Stimulated activated CD8-positive, alpha-beta memory T cell treated with anti-CD3 and anti-CD28 coated beads, Interleukin-7, amount 100 ng/mL, for 4 hours (primary cell): ENCODE measurements at places on chromosomes 1 and 21.

DNA sequence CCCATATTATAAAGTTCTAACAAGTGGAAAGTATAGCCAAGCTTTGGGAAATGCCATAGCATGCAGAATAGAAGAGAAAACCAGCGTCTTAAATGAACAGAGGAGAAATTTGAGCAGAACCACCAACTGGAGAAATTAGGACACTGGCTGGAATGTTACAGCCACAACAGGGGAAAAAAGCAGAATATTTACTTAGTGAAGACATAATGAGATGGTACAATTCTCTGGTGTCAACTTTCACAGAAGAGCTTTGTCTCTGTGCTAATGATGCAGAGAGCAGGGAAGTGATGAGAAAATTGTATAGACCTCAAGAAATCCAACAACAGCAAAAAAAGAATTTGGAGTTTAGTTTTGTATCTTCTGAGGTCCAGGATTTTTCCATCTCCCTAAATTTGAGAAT is 249.7 kb downstream of the KIF26B start:
- DNase-seq, result no peak

DNA sequence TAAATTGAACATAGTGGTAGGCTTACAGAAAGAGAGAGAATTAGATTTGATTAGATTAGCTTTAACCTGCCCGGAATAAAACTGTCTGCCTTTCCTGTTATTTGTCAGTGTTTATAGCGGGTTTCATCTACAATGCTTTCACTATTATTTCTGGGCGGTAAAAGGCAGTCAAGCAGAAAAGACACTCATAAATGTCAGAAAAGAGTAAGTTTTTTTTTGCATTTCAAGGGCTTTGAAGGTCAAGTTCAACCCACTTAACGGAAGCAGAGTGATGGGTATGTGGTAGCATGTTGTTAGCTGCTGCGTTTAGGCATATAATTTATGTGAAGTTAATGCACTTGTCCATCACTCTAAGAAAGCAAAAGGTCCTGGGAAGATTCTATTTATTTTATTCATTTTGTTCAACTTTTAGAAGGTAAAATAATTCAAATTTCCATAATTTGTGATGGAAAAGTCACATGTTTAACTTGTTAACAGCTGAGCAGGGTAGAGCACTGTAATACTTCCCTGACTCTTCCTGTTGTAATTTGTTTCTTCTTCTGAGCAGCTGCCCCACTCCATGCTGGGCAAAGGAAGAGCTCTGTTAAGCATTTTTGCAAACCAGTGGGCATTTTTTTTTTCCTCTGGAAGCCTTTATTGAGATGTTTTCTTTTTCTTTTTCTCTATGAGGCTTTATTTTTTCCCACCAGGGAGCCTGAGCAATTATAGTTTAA is 220.1 kb downstream of the ST6GALNAC3 start:
- no peak for DNase-seq

DNA sequence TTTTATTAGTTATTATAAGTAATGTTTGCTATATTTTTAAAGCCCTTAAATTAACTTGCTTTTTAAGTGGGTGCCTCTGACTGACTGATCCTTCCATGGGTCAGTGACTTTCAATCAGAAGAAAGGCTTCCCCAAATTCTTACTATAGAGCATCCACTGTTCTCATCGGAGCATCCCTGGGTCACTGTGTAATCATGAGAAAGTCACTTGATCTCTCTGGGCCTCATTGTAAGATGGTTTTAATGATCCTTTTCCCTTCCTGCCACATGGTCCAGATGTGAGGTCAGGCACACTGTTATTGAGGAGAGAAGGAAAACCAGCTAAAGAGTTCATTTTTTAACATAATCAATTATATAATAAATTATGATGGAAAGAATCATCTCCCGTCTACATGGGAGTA is 11.0 kb upstream of the NBL1 start:
- no peak for DNase-seq

- DNase-seq, result no peak
Observed at GRCh38 chr1:168396940-168397684, 116.4 kb downstream of the TBX19 start.

DNA sequence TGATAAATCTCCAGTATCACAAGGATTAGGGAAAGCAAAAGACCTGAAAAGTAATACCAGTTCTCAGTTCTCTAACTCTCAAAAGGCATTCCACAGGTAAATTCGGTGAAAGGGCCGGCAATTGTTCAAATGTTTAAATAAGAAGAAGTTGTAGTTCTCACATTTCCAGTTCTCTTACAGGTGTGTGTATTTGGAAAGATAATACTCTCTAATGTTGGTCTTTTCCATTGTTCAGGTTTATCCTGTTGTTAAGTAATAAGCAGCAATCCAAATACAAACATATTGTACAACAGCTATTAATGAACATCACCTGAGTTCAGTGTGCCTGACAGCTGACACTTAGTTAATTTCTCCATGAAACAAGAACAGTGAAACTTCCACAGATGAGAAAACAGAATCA is 13.2 kb upstream of the PRKAB2 start:
- DNase-seq, result no peak

DNA sequence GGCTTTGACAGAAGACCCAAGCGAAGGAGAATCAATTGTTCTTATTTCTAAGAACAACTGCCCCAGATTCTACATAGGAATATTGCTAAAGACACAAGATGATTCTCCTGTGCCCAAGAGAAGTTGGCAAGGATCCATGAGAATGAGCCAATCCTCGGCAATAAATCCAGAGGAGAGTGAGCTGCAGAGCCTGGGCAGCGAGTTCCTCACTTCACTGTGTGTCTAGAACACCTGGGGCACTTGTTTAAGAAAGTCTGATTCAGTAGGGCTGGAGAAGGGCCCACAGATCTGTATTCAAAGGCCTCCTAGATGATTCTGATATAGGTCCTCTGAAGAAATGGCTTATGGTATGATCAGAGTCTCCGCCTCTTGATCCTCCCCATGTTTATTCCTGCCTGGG is 31.8 kb downstream of the GADD45A start:
- no peak for DNase-seq

DNA sequence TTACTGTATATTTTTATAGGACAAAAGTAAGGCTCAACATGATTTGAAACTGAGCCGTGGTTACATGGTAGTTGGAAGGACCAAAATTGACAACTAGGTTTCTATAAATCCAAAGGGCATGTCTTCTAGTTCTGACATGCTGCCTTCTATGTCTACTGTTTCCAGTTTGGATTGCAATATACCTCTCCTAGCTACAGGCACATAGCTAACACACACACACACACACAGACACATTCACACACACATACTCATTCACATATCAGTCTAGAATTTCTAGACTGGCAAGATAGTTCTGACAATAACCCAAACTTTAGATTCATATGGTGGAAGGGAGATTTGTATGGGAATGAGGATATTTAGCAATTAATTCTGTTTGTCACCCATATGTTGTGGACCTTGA is 544.8 kb upstream of the CAMK1G start:
- DNase-seq, result no peak

GRCh38 chr1:39205781-39206464 is 1.4 kb downstream of the MACF1 start:
- no peak for DNase-seq

- DNase-seq, result no peak
Observed at GRCh38 chr1:182707122-182707521, 22.7 kb upstream of the RGS8 start.

DNA sequence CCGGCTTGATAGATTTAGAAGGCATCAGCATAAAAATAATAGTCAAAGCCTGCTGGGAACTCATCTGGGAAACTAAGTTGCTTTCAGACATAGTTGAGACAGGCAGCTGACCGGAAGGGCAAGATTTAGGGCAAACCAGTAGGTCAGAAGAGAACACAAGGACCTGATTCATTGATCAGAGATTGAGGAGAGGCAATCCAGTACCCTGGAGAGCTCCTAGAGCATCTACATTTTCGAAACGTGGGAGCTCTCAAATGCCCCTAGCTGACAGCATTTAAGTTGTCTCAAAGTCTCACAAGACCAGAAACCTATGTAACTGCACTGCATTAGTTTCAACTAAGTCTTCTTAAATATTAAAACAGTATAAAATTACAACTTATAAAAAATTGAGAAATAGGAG is 22.9 kb upstream of the MTF2 start:
- DNase-seq, result no peak

DNA sequence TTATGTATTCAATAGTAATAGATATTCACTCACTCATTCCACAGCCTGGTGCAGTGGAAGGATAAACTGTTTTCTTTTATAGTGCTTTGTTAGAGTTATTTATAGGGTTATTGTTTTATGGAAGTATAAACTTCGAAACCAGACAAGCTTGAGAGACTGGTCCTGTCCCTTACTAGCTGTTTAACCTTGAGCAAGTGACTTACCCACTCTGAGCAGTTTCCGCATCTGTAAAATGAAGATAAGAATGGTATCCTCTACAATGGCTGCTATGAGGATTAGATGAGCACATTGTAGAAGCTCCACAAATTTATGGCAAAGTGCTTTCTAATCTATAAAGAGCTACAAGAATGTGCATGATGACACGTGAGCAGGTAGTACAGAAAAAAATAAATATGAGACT is 30.8 kb upstream of the EPS15 start:
- no peak for DNase-seq

GRCh38 chr1:9253004-9253403 is 18.4 kb downstream of the H6PD start:
- DNase-seq, result no peak

GRCh38 chr1:89739013-89739843 is 81.6 kb upstream of the LRRC8D start:
- DNase-seq, result peak; percentile 40

DNA sequence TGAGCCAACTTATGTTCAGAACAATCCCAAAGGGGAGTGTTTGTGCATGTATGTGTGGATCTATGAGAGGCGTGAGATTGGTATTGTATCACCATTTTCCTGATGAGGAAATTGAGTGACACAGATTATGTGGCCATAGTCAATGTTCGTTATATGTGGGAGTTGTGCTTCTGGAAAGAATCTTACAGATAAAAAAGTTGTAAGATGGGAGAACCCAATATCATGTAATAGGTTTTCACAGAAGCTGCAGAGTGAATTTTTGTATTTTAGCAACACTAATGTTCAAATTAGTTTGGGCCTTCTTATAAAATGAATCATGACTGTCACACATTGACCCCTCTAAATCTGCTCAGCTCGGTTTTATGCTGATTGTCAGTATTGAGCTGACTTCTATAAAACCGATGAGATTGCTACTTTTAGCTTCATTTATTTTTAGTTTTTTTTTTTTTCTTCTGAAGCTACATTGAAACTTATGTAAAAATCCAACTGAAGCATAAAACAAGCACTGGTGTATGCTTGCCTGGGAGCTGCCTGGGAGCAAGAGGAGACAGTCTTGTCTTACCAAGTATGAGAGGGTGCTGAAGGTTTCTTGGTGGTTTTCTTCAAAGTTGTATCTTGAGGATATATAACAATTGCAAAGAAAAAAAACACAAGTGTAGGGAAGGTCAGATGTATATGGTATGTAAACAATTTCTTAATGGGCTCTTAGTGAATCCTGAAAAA is 4.1 kb downstream of the RWDD3 start:
- DNase-seq, result no peak

- no peak for DNase-seq
Observed at GRCh38 chr21:41928621-41929220, 25.1 kb downstream of the C2CD2 start.

DNA sequence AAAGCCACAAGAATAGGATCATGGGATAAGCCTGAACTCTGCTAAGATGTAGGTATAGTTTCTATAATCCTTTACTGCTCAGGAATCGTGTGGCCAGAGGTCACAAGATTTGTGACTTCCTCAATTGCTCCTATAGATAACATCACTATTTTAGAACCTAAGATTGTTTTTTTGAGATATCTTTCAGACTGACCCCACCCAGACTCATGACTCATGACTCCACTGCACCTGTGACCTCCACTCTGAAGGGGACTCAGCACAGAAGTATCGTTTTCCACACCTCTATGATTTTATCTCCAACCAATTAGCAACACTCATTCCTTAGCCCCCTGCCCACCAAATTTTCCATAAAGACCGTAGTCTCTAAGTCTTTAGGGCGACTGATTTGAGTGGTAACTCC is 124.5 kb upstream of the KCNK1 start:
- no peak for DNase-seq

GRCh38 chr1:188062456-188062855 is 1233.7 kb downstream of the PLA2G4A start:
- DNase-seq, result no peak

GRCh38 chr1:198929111-198929604 is 290.3 kb downstream of the PTPRC start:
- DNase-seq, result no peak

GRCh38 chr1:198326915-198327314 is 170.1 kb downstream of the NEK7 start:
- DNase-seq, result no peak

DNA sequence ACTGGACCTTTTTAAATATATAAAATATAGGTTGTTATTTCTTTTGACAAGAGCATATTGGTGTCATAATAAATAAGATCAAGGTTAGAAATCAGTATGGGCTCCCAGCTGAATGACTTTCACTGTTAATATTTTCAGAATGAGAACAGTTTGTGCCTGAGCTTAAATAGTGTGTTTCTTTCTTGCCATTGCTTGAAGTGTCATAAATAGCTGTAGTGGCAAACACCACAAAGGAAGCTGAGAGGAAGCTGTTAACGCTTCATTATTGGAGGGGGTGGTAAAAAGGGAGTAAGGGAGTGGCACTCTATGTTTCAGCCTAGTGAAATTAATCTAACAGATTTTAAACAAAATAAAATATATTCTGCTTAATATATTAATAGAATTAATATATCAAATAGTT is 1089.8 kb upstream of the NCAM2 start:
- no peak for DNase-seq

- no peak for DNase-seq
Observed at GRCh38 chr1:201354151-201354900, 23.2 kb downstream of the TNNT2 start.

DNA sequence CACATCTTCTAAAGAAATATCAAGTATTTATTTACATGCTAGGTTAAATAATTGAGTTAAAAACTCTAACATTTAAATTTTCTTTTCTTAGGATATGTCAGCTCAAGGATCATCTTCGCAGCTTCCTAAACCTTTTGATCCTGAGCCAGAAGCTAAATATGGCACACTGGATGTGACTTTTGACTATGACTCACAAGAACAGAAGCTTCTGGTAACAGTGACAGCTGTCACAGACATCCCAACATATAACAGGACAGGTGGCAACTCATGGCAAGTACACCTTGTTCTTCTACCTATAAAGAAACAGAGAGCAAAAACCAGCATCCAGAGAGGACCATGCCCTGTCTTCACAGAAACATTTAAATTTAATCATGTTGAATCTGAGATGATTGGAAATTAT is 132.7 kb upstream of the SERTAD4 start:
- no peak for DNase-seq

- DNase-seq, result no peak
Observed at GRCh38 chr1:143625886-143626285, 345.9 kb downstream of the FAM72C start.

DNA sequence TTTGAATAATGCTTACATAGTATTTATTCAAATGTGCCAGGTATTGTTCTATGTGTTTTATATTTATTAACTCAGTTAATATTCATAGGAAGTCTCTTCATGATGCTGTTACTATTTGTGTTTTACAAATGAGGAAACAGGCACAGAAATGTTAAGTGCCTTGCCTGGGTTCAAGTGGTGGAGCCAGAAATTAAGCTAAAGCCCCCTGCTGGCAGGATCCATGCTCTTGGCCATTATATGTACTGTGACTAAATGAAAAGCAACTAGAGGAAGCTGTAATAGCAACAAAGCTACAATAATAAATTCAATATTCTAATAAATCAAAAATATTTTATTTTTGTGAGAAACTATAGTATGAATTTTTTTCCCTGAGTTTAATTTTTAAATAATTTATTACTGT is 30.0 kb downstream of the IARS2 start:
- DNase-seq, result no peak
